ENCODE measurements at places on chromosomes 12 and 14. TPM values are rescaled to one million over a fixed set of nuclear protein-coding genes. Genes with fewer than 3 reads are reported as not detected.

C14orf132 gene
- total RNA-seq = 7.6 TPM

ZFC3H1 gene
- total RNA-seq = 60.4 TPM

- H3K27ac ChIP-seq = peak overlapping the region; percentile 89
- no peaks in the 10 kb centered on the region for H3K27me3 ChIP-seq
- peaks cover 68% of the 10 kb centered on the region for H3K4me1 ChIP-seq
- DNase-seq = peak; percentile 63
- H3K36me3 ChIP-seq = no peaks in the 10 kb centered on the region
These were observed 5.7 kb downstream of the AHNAK2 start for GRCh38 chr14:104972301-104973134.

KRT6C gene
- not detected for total RNA-seq

GRCh38 chr14:64636980-64637429 is 67.2 kb upstream of the PLEKHG3 start:
- H3K4me1 ChIP-seq = no peaks in the 10 kb centered on the region
- H3K36me3 ChIP-seq = no peaks in the 10 kb centered on the region
- H3K4me3 ChIP-seq = no peak overlapping the region
- no peak overlapping the region for H3K27ac ChIP-seq

DNA sequence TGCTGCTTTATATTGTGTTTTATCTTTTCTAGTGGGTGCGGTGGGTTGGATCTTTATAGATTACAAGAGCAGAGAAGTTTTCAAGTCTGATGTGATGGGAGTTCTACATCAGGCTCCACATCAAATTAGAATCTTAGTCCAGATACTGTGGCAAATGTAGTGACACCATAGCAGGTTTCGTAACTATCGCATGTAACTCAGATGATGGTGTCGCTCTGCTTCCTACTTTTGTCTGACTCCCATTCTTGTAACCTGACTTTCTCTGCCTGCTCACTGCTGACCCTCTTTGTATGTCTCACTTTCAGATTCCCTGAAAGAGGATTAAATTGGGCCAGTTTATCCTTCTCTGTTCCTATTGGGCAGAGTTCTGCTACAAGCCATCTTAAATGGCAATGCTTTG is 22.8 kb upstream of the FBXO34 start:
- H3K4me3 ChIP-seq = no peak overlapping the region
- no peaks in the 10 kb centered on the region for H3K4me1 ChIP-seq
- H3K27me3 ChIP-seq = peaks cover 23% of the 10 kb centered on the region
- no peaks in the 10 kb centered on the region for H3K36me3 ChIP-seq
- H3K27ac ChIP-seq = no peak overlapping the region
- no peak for DNase-seq

GRCh38 chr12:56994231-56994746 is 12.1 kb downstream of the ZBTB39 start:
- H3K4me3 ChIP-seq = no peak overlapping the region
- no peaks in the 10 kb centered on the region for H3K27me3 ChIP-seq
- peaks cover 13% of the 10 kb centered on the region for H3K4me1 ChIP-seq
- no peak for DNase-seq

CLEC2A gene
- not detected for total RNA-seq

AQP2 gene
- not detected for total RNA-seq

GRCh38 chr12:62191491-62192179 is 68.6 kb upstream of the USP15 start:
- H3K4me3 ChIP-seq = peak overlapping the region; percentile 22
- peaks cover 12% of the 10 kb centered on the region for H3K4me1 ChIP-seq
- peak; percentile 22 for DNase-seq
- no peak overlapping the region for H3K27ac ChIP-seq

- no peak overlapping the region for H3K27ac ChIP-seq
- H3K4me1 ChIP-seq = no peaks in the 10 kb centered on the region
- no peak for DNase-seq
- H3K36me3 ChIP-seq = no peaks in the 10 kb centered on the region
- no peak overlapping the region for H3K4me3 ChIP-seq
These were observed 78.0 kb downstream of the CPSF2 start for GRCh38 chr14:92199763-92200162.

CLEC9A gene
- total RNA-seq = not detected

DNA sequence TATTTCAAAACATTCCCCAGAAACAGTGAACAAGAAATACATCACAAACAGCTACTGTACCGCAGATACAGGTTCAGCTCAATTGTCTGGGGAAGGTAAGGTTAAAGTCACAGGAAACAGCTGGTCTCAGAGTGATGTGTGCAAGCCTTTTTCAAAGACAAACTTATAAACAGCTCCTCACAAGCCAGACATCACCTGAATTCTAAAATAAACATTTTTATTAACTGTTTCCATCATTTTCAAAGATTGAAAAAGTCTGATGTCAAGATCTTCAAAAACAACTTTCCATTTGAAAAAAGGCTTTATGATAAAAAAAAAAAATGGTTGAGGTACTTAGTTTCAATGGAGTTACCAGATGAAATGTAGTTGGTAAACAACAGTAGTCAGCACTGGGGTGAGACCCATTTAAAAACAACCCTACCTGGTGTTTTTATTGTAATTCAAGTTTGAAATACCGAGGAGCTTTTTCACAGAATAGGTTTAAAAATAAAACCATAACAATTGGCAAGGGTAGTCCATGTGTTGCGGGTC is 4.0 kb downstream of the BTG1 start:
- no peaks in the 10 kb centered on the region for H3K36me3 ChIP-seq
- peak overlapping the region; percentile 53 for H3K4me3 ChIP-seq
- H3K27me3 ChIP-seq = no peaks in the 10 kb centered on the region
- H3K4me1 ChIP-seq = peaks cover 49% of the 10 kb centered on the region
- H3K27ac ChIP-seq = peak overlapping the region; percentile 80

KDM5A gene
- 71.5 TPM for total RNA-seq

- DNase-seq = no peak
- no peaks in the 10 kb centered on the region for H3K36me3 ChIP-seq
- no peak overlapping the region for H3K4me3 ChIP-seq
- H3K27me3 ChIP-seq = peaks cover 3% of the 10 kb centered on the region
These were observed 5.3 kb downstream of the GYS2 start for GRCh38 chr12:21599143-21599999.

MGAT4C gene
- total RNA-seq = not detected

GRCh38 chr12:53862831-53863230 is 75.8 kb upstream of the HOXC13 start:
- H3K4me1 ChIP-seq = no peaks in the 10 kb centered on the region
- no peak overlapping the region for H3K4me3 ChIP-seq
- no peaks in the 10 kb centered on the region for H3K36me3 ChIP-seq
- no peak overlapping the region for H3K27ac ChIP-seq
- H3K27me3 ChIP-seq = no peaks in the 10 kb centered on the region
- no peak for DNase-seq

GRCh38 chr14:65210118-65210821 is 108.0 kb upstream of the MAX start:
- H3K4me1 ChIP-seq = peaks cover 21% of the 10 kb centered on the region
- H3K36me3 ChIP-seq = no peaks in the 10 kb centered on the region
- no peaks in the 10 kb centered on the region for H3K27me3 ChIP-seq

DNA sequence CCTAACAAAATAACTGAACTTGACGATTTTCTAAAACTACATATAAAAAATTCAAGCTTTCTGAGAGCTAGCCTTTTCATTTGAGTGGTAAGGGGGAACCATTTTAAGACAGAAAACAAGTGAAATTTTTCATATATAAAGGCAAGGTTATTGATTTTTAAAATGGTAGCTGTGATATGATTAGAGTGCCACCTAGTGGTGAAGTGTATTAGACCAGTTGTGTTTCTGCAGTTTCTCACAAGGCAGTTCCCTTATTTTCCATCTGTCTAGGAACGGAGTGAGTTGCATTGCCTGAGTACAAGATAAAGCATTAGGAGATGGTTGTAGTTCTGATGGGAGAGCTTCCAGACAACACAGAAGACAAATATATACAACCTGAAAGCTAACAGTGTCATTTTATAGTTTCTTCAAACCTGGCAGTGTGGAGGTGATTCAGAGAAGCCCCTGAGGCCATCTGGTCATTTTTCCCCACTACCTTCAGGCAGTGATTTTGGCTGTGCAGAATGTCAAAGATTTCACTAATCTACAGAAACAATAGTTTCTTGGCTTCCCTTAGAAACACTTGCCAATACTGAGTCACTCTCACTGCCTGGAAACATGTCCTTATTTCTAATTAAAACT is 180.8 kb downstream of the C12orf50 start:
- peak; percentile 73 for DNase-seq
- H3K4me1 ChIP-seq = no peaks in the 10 kb centered on the region
- no peak overlapping the region for H3K27ac ChIP-seq
- no peaks in the 10 kb centered on the region for H3K36me3 ChIP-seq

CHGA gene
- not detected for total RNA-seq

HOXC11 gene
- not detected for total RNA-seq

- peaks cover 7% of the 10 kb centered on the region for H3K4me1 ChIP-seq
- peak overlapping the region; percentile 61 for H3K4me3 ChIP-seq
- H3K36me3 ChIP-seq = no peaks in the 10 kb centered on the region
- DNase-seq = no peak
These were observed 443 bp downstream of the DNAL1 start for GRCh38 chr14:73645248-73645610.

Measured in endothelial cell of umbilical vein (primary cell).